ENCODE measurements at places on chromosomes 11 and 22.

- no peak for DNase-seq
Measured at GRCh38 chr11:134026655-134027343, 42.1 kb upstream of the JAM3 start.

DNA sequence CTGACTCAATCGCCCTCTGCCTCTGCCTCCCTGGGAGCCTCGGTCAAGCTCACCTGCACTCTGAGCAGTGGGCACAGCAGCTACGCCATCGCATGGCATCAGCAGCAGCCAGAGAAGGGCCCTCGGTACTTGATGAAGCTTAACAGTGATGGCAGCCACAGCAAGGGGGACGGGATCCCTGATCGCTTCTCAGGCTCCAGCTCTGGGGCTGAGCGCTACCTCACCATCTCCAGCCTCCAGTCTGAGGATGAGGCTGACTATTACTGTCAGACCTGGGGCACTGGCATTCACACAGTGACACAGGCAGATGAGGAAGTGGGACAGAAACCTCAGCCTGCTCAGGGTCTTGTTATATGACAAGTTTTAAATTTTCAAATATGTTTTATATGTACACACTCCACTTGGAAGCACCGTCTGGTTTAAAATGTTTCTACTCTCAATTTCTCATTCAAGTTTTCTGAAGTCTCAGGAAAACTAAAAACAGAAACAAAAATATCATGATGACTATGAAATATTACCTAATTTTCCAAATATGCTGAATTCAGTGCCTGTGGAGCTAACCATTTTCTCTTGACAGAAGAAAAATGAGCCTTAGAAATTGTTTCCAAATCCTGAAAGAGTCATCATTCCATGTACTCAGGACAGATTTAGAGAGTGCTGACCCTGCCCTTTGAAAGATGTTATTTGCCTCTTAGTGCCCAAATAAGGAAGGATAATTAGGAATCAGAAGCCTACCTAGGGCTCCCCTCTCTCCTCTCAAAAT, 48.8 kb upstream of the TOP3B start:
- no peak for DNase-seq

DNA sequence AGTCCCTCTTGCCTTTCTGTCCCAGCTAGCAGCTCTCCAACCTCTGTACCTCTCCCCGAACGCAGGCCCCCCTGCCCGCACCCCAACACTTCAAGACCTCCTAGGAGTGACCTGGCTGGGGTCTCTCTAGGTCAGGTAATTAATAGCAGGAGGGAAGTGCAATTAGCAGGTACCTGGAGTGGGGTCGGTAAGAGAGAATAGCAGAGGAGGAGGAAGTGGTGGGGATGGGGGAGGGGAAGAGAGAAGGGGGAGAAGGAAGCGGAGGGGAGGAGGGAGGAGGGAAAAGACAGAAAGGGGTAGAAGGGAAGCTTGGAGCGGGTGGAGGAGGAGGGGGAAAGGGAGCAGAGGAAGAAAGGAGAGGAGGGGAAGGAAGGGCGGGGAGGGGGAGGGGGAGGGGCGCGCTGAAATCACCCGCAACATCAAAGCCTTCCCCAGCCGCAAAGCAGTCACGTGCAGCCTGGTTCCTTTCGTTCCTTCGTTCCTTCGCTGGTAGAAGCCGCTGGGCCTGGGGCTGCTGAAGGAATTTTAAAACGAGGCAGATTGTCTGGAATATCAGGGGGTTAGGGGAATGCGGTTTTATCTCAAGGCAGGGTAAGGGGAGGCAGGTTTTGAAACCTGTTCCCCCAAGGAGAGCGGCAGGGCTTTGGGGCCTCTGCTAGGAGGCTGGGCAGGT, 29.3 kb upstream of the TCF20 start:
- DNase-seq = no peak

DNA sequence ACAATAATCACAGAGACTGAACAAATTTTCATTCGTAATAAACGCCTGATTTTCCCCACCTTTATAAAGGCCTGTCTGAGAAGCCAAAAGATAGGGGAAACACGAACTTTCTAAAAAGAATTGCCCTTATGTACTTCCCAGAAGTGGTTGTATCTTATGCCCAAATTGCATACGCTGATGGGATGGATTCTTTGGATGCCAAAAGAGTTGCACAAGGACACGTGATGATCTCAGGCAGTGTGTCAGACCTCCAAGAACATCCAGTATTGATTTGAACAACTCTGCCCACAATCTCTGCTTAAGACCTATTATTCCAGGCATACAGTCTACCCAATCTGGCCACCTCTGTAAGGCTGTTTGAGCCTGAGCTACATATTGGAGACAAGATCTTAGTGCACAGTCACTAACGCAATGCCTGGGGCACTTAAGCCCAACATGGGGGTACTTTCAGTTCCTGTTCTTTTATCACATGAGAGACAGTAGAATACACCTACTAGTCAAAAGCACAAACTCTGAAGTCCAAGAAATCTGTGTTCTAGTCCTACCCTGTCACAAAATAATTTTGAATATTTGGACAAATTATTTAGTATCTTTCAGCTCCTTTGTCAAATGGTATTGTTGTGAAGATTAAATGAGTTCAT, 38.9 kb downstream of the OR10A6 start:
- no peak for DNase-seq

- DNase-seq = no peak
Measured at GRCh38 chr11:60197442-60197841, 14.6 kb upstream of the MS4A6A start.

GRCh38 chr11:74682731-74683278, 48.4 kb downstream of the CHRDL2 start:
- no peak for DNase-seq

DNA sequence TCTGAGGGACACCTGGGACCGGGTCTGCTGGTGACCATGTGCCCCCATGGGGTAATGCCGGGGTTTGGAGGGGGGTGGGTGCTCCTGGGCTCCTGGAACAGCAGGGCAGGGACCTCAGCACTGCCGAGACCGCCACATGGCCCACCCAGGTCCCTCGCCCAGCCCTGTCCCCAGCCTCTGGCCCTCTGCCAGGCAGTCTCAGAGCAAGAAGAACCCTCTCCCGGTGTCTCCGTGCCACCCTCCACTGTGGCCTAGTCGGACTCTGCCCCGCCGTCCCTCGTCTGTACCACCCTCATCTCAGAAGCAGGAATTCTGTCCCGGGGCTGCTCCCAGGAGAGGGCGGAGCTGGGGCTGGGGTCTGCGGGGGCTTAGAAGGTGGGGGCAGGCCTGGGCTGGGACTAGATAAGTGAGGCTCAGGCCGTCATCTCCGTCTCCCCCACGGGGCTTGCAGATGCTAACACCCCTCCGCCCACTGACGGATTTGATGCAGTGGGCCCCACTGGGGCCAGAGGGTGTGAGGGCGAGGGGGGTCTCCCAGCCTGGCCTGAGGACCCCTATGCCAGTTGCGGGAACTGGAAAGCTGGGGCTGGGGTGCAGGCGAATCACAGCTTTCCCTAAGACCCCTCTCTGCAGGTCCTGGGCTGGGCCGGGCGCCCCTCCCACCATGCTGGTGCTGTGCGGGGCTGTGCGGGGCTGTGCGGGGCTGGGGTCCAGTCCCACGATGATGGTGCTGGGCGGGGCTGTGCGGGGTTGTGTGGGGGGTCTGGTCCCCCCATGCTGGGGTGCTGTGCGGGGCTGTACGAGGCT, 1.1 kb downstream of the MUC5AC start:
- DNase-seq = no peak

GRCh38 chr22:36757668-36758211, 18.2 kb downstream of the IFT27 start:
- peak; percentile 58 for DNase-seq

GRCh38 chr11:120217526-120217925, 6.7 kb downstream of the OAF start:
- DNase-seq = no peak

DNA sequence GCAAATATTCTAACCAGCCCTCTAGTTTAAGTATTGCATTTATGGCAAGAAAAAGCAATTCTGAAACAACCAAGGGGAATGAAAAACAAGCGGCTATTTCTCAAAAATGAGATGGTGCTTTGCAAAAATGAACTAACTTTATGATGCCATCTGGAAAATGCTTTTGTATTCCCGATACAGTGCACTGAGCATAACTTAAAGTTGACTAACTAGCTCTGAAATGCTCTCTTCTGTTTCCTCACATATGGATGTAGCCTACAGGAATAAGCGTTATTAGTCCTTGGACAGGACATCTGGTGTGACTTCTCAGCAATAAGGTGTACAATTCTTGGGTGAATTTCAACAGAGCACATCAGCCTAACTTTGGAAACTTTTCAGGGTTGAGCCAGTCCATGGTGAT, 228.2 kb upstream of the DDI1 start:
- no peak for DNase-seq
